ENCODE measurements at places on chromosomes 5 and 9.

GRCh38 chr9:36036780-36037548, at the start of gene RECK:
Gene RECK (plus strand): TSS chr9:36036913. CDS start chr9:36036999, 86 bp downstream.
- DNase-seq: peak; percentile 74

GRCh38 chr9:7363777-7364477, 435.7 kb downstream of the DMAC1 start:
- DNase-seq: no peak

DNA sequence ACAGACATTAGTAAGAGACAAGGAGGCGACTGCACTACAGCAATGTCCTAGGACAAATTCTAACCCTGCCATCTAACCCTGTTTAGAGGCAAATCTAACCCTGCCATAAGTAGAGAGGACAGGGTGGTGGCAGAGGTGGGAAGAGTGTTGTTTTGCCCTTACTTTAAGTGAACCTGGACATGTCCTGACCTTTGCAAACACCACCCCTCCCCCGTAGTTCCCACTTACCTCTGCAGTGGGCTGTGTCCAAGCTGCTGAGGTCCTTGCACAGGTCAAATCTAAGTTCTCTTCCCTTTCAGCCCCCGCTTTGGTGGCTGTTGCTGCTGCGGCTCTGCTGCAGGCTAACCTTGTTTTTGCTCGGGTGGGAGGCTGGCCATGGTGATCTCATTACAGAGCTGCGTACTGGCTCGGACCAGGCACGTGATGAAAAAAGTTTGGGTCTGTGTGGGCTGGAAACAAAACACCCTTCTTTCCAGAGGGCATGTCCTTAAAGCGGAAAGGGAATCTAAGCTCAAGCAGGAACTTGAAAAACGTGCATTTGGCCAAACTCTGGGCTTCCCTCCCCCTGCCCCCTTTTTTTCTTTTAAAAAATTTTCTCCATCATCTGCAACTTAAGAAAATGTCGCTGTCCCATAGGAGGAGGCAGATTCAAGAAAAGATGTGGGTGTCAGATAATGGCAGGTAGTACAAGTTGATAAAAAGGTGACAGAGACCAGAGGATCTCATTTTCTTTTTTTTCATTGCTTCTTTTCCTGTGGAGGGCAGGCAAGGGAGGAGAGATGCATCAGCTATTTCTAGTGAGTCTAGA, at the start of gene FAXDC2:
TSS of gene FAXDC2 (minus strand) at position 349 of the 808 bp plus-strand sequence. CDS start 12,425 bp downstream, outside the sequence.
- peak; percentile 51 for DNase-seq

DNA sequence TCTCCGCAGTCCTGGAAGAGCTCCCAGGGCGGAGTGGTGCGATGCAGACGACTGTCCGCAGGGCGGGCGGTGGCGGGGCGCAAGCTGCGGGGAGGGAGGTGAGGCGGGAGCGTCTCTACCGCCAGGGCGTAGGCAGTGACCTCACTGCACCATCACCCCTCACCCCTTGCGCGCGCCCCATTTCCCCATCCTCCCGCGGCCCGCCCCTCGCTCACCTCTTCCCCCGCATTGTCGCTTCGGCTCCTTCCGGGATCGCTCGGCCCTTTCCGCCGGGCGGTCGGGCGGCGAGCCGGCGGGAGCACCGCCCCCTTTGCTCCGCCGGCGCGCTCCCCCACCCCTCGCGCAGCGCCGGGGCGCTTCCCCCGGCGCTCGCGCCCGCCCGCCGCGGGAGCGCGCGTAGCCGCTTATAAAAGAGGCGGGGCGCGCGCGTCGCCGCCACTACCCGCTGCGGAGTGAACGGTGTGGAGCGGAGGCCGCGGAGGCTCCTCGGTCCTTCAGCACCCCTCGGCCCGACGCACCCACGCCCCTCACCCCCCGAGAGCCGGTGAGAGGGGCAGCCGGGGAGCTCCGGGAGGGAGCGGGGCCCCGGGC, at the start of gene SPTAN1:
TSS of gene SPTAN1 (plus strand) at position 435 of the 591 bp plus-strand sequence. CDS start 14,154 bp downstream, outside the sequence.
- peak; percentile 92 for DNase-seq

DNA sequence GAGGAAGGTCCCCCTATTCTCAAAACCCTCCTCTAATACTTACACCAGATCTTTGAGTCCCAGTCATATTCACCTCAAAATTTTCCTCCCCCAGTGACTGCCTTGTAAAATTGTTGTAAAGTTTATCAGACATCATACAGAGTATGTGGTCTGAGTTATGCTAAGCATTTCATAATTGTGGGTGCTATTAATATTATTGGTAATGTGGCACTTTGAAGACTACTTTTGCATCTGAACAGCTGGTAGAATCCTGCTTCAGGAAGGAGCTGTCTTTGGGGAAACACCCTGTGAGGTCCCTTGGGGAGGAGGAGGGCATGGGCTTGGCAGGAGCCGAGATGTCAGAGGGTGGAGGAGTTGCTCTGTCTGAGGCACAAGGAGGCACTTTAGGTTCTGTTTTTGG, 164.9 kb upstream of the ZNF618 start:
- no peak for DNase-seq

- no peak for DNase-seq
Measured at GRCh38 chr5:156036640-156037039, 290.3 kb upstream of the SGCD start.
